Tongue (tissue), 3 donors: ENCODE measurements at places on chromosomes 16 and 17. TPM values are rescaled to one million over a fixed set of nuclear protein-coding genes. Genes with fewer than 3 reads are reported as not detected.

Gene METTL2A
- 27.4 TPM for total RNA-seq

Gene CTRB2
- not detected for total RNA-seq

Gene PABPN1L
- total RNA-seq = not detected

Gene CRISPLD2
- total RNA-seq = 40.8 TPM

Gene TBC1D3L
- total RNA-seq = 3.0 TPM

Gene GAST
- not detected for total RNA-seq

Gene CACNA1H
- total RNA-seq = 40.3 TPM

Gene UMOD
- total RNA-seq = not detected

Gene PYY
- total RNA-seq = not detected

Gene KCNH6
- total RNA-seq = 0.31 TPM

Gene CFAP119
- total RNA-seq = 2.2 TPM

Gene KRT9
- total RNA-seq = not detected

Gene CCL4
- 2.7 TPM for total RNA-seq

Gene PTX4
- total RNA-seq = 1.5 TPM

Gene DNASE1L2
- 1.3 TPM for total RNA-seq

Gene CES1
- 0.72 TPM for total RNA-seq

Gene MT1G
- total RNA-seq = not detected

Gene CSH1
- not detected for total RNA-seq

Gene SPNS2
- 19.9 TPM for total RNA-seq

Gene ZMYND15
- not detected for total RNA-seq

Gene ZFHX3
- total RNA-seq = 12.7 TPM

Gene NUBP1
- 34.6 TPM for total RNA-seq

Gene KCNG4
- not detected for total RNA-seq

Gene ICAM2
- 49.1 TPM for total RNA-seq

Gene RSPRY1
- 49.9 TPM for total RNA-seq

Gene RMI2
- 12.5 TPM for total RNA-seq

Gene TPSG1
- not detected for total RNA-seq

Gene KCNAB3
- total RNA-seq = 0.82 TPM

Gene KRTAP1-5
- not detected for total RNA-seq

Gene SLC25A11
- total RNA-seq = 94.6 TPM

Gene PRSS21
- not detected for total RNA-seq

Gene KRT23
- 26.3 TPM for total RNA-seq

Gene GRIN2C
- total RNA-seq = 1.6 TPM

Gene CHST6
- 2.1 TPM for total RNA-seq

Gene MARVELD3
- 1.9 TPM for total RNA-seq

Gene LGALS9B
- 4.7 TPM for total RNA-seq

Gene VMO1
- total RNA-seq = 13.1 TPM

Gene HASPIN
- total RNA-seq = 2.3 TPM

Gene ZNF768
- total RNA-seq = 25.6 TPM

Gene APOBR
- total RNA-seq = 0.92 TPM

Gene IGFBP4
- 205 TPM for total RNA-seq

Gene CLEC3A
- total RNA-seq = not detected

Gene SLC26A11
- 9.2 TPM for total RNA-seq

Gene PIMREG
- total RNA-seq = 12.3 TPM

Gene COL1A1
- 3,144 TPM for total RNA-seq

Gene CCL18
- total RNA-seq = not detected

Gene NACA2
- not detected for total RNA-seq

Gene KRT33B
- total RNA-seq = 0.21 TPM

Gene EME2
- total RNA-seq = 10.6 TPM

Gene ZNF207
- 144 TPM for total RNA-seq

Gene ADAMTS18
- 9.2 TPM for total RNA-seq

Gene APOH
- not detected for total RNA-seq

Gene ZFPM1
- total RNA-seq = 0.41 TPM

Gene RGS11
- 2.3 TPM for total RNA-seq

Gene HBQ1
- total RNA-seq = not detected

Gene MMP15
- total RNA-seq = 31.0 TPM

Gene SLC13A2
- 1.1 TPM for total RNA-seq

Gene CDYL2
- total RNA-seq = 2.4 TPM
